Left lung (tissue), 14 donors: ENCODE measurements at places on chromosomes 16 and 17.

GRCh38 chr17:34347063-34347462 lies 9.2 kb upstream of the CCL13 start:
- no peak overlapping the region for H3K27ac ChIP-seq
- DNase-seq, result no peak
- H3K27me3 ChIP-seq, result no peaks in the 10 kb centered on the region
- no peaks in the 10 kb centered on the region for H3K36me3 ChIP-seq
- H3K4me1 ChIP-seq, result no peaks in the 10 kb centered on the region

GRCh38 chr17:56325313-56326000 lies 172.2 kb downstream of the ANKFN1 start:
- H3K36me3 ChIP-seq, result no peaks in the 10 kb centered on the region
- H3K4me3 ChIP-seq, result no peak overlapping the region
- H3K27me3 ChIP-seq, result no peaks in the 10 kb centered on the region
- no peaks in the 10 kb centered on the region for H3K4me1 ChIP-seq
- no peak for DNase-seq

DNA sequence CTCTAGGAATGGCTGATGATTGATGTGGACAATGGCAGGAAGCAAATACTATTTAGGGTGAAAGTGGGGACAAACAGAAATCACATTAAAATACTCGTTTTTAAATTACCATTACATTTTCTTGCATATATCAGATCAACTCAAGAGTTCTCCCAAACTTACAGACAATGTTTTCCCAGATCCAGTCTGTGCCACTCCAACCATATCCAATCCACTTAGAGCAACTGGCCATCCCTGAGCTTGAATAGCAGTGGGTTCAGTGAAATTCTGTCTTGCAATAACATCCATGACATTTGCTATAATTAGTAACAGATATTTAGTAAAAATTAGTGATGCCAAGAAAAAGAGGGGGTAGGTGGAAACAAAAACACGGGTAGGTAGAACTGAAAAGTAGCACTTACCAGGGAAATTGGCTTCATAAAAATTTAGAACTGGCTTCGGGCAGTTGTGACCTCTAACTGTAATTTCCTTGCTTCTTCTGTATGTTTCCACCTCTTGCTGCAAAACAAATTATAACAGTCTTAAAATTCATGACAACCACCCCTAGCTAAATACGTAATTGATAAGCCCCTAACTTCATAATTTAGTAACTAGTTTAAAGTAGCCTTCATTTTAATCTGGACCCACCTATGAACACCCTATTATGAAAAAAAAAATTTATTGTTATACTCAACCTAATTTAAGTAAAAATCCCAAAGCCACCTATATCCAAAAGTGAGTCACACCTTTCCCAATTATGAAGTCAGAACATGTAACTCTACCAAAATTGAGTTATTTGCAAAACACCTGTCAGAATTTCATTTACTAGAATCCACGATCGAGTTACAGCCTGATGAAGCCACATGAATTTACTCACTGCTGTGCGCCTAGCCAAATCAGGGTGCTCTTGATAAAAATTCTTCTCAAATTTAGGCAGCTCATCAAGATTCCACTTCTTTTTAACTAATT lies 2.0 kb downstream of the DDX5 start:
- peak overlapping the region; percentile 99 for H3K27ac ChIP-seq
- no peaks in the 10 kb centered on the region for H3K27me3 ChIP-seq
- peaks cover 32% of the 10 kb centered on the region for H3K36me3 ChIP-seq
- peaks cover 16% of the 10 kb centered on the region for H3K4me1 ChIP-seq
- peak overlapping the region; percentile 98 for H3K4me3 ChIP-seq

GRCh38 chr16:75296606-75297005 lies 45.2 kb upstream of the BCAR1 start:
- H3K4me1 ChIP-seq, result no peaks in the 10 kb centered on the region
- H3K27me3 ChIP-seq, result no peaks in the 10 kb centered on the region
- no peak for DNase-seq
- no peaks in the 10 kb centered on the region for H3K36me3 ChIP-seq

DNA sequence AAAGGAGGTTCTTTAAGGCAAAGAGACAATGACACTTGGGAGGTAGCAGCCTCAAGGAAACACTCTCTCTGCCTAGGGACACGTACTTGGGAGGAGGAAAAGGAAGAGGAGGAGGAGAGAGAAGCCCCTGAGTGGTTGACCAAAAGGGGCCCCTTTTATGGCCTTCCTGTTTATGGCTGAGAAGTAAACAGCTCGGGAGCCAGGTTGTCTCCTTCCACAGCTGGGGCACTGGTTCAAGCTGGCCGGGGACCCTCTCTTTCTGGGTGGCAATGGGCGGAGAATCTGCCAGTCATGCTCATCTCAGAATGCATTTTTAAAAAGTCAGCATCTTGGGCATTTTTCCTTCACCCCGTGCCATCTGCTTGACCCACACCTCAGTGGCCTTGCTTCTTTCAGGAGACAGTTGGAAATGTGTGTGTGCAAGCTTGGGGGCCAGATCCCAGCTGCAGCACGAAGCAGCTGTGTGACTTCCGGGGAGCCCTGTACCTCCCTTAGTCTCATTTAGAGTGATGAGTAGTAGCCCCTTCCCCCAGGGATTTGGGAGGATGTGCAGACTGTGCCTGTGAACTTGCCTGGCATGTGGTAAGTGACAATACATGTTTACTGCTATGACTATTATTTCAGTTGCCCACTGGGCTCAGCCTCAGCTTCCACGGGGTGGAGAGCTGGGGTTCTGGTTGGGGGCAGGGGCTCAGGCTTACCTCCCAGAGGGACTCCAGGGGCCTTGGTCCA lies 33.8 kb upstream of the SALL1 start:
- no peaks in the 10 kb centered on the region for H3K36me3 ChIP-seq
- H3K27me3 ChIP-seq, result no peaks in the 10 kb centered on the region
- DNase-seq, result no peak
- H3K27ac ChIP-seq, result no peak overlapping the region
- H3K4me3 ChIP-seq, result no peak overlapping the region
- H3K4me1 ChIP-seq, result no peaks in the 10 kb centered on the region

DNA sequence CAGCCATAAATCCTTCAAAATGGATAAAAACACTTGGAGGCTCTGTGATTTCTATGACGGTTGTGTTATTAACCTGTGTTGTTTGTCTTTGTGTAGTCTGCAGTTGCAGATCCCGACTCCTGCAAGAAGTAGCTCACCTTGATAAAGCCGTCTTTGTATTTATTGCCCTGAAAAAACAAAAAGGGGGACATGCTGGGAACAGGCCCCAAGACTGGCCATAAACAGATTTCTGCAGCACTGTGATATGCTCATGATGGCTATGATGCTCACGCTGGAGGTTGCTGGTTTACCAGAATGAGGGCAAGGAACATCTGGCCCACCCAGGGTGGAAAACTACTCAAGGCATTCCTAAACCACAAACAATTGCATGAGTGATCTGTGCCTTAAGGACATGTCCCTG lies 71.0 kb downstream of the LGALS9 start:
- no peaks in the 10 kb centered on the region for H3K27me3 ChIP-seq
- DNase-seq, result no peak
- H3K27ac ChIP-seq, result no peak overlapping the region
- H3K4me1 ChIP-seq, result no peaks in the 10 kb centered on the region
- H3K36me3 ChIP-seq, result no peaks in the 10 kb centered on the region

DNA sequence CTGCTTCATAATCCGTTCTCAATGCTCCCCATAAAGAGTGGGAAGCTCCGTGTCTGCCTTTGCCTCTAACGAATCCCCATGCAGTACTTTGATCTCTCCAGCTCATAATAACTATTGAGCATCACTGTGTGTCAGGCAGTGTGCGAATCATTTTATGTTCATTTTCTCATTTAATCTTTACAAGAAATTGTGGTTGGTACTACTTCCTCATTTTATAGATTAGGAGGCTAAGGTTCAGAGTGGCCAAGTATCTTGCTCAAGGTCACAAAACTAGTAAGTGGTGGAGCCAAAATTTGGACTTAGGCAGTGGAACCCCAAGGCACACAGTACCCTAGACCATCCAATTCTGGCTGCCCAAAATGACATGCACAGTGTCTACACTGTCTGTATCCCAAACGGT lies 44.8 kb downstream of the ABCC12 start:
- no peak overlapping the region for H3K4me3 ChIP-seq
- H3K36me3 ChIP-seq, result no peaks in the 10 kb centered on the region
- no peaks in the 10 kb centered on the region for H3K27me3 ChIP-seq
- no peaks in the 10 kb centered on the region for H3K4me1 ChIP-seq

DNA sequence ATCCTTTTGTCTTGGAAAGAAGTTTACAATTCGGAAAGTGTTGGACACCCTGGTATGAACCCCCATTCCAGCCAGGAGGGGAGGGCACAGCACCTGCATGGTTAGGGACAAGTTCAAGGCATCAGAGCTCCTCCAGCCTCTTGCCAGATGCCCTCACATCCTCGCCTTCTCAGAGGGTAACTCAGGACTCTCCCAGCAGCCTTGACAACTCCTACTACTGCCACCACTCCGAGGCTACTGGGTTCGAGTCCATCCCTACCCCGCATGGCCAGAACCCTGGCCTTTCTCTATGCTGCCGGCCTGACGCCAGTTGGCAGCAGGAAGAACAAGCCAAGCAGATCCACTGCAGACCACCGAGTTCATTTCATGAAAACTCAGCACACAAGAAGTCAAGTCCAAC lies 34.1 kb downstream of the AXIN2 start:
- DNase-seq, result no peak
- H3K4me3 ChIP-seq, result no peak overlapping the region
- H3K4me1 ChIP-seq, result peaks cover 13% of the 10 kb centered on the region
- H3K27ac ChIP-seq, result no peak overlapping the region
- H3K27me3 ChIP-seq, result no peaks in the 10 kb centered on the region
